Vagina (tissue), 2 donors: ENCODE measurements at places on chromosomes 4 and X.

GRCh38 chr4:140005699-140006098, 148.3 kb downstream of the MAML3 start:
- DNase-seq, result no peak

- DNase-seq, result no peak
These were observed 55.4 kb upstream of the GPR78 start for GRCh38 chr4:8524595-8525382.

DNA sequence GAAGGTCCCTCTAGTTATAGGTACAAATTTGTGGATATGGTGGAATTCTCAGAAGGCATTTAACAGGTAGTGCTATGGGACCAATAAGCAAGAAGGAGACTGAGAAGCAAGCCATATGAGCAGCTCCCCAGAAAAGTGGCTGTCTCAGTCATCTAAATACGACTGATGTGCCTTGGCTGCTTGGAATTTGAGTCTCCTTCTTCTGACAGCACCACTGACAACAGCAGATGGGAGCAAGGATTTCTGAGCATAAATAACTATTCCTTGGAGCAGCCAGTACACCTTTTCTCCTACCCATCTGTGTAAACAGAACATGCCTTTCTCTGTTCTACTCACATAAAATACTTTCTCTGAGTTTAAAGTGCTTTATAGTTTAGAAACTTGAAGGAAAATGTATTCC, 196.2 kb downstream of the GABRG1 start:
- no peak for DNase-seq

GRCh38 chr4:26183017-26183416, 137.8 kb upstream of the RBPJ start:
- no peak for DNase-seq

GRCh38 chr4:114121221-114121620, 141.8 kb upstream of the ARSJ start:
- no peak for DNase-seq

DNA sequence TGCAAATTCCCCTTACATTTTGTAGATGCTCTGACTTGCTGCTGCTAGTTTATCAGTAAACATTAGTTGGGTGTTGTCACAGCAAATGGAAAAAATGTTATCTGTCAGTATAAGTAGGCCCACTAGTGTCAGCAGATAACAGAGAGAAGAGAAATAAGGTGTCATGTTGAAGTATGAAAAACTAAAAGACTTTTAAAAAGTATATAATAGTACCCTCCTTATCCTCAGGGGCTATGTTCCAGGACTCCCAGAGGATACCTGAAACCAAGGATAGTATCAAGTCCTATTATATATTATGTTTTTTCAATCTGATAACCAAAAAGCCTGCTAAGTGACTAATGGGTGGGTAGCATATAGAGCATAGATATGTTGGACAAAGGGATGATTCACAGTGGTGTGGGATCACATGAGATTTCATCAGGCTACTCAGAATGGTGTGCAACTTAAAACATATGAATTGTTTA, 11.6 kb upstream of the BMP2K start:
- no peak for DNase-seq

DNA sequence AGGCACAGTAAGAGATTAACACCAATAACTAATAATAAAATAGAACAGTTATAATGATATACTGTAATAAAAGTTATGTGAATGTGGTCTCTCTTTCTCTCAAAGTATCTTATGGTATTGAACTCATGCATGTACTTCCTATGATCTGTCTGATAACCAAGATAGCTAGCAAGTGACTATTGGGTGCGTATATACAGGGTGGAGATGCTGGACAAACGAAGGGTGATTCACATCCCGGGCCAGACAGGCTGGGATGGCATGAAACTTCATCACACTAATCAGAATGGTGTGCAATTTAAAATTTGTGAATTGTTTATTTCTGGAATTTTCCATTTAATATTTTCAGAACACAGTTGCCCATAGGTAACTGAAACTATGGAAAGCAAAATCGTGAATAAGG, 96.8 kb downstream of the PHEX start:
- no peak for DNase-seq

DNA sequence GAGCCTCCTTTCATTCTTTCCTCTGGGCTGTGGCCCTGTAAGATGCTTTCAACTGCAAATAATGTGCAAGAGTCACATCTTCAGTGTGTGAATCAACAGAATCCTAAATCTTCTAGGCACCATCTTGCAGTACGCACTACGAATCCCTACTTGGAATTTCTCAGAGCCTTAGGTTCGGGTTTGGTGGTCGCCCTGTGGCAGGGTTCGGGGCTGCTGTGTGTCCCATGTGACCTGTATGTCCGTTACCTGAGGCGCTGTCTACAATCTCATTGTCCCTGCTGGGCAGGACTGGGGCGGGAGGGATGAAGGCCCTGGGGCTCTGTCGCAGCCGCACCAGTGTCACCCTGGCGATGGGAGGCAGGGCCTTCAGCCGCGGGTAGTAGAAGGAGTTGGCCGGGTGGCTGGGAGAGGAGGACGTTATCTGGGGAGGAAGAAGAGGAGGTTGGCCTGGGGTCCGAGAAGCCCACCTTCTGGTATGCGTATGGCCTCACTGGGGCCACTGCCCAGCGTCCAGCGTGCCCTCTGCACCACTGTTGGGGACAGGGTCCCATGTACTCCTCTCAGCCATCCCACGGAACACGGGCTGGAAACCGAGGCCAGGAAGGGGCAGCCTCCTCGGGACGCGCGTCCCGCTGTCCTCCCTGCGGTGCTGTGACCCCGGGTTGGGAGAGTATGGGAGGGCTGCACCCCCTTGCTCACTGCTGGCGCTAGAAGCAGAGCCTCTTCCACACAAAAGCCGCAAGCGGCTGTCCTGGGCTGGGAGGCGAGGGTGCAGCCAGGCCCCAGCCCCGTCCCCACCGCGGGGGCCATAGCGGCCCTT, 2.0 kb downstream of the SPON2 start:
- DNase-seq, result no peak

GRCh38 chr4:152050106-152050505, 289.3 kb upstream of the GATB start:
- DNase-seq, result no peak

GRCh38 chrX:9135901-9136510, 102.1 kb upstream of the FAM9B start:
- no peak for DNase-seq

DNA sequence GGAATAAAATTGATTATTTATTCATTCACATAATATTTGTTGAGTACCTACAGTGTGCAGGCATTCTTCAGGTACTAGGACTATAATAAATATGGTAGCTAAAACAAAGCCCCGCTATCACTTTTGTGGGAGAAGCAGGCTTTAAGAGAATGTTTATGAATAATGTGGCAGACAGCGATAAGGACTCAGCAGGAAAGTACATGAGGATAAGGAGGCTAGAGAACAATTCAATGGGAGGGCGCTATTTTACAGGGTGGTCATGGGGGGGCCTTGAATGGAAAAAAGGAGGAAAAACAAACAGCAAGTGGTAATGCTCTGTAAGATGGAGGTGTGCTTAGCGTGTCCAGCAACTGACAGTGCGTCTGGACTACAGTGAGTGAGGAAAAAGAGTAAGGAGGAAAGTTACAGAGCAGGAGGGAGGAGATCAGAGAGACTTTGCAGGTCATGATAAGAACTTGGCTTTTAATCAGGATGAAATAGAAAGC, 264.2 kb upstream of the ETNPPL start:
- DNase-seq, result no peak

DNA sequence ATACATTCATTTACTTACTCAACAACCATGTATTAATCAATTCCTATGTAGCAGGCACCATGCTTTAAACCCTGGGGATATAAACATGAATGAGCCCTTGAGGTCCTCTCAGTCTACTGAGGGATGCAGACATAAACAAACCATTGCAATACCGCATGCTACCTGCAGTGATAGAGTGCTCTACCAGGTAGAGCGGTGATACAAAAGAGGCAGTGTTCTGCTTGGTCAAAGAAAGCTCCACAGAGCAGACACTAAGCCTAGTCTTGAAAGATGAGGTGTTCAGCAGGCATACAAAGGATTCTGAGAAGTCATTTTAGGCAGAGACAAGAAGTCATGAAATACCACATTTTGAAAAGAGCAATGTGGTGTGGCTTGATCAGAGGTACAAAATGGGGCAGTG, 26.9 kb upstream of the AMOT start:
- no peak for DNase-seq

DNA sequence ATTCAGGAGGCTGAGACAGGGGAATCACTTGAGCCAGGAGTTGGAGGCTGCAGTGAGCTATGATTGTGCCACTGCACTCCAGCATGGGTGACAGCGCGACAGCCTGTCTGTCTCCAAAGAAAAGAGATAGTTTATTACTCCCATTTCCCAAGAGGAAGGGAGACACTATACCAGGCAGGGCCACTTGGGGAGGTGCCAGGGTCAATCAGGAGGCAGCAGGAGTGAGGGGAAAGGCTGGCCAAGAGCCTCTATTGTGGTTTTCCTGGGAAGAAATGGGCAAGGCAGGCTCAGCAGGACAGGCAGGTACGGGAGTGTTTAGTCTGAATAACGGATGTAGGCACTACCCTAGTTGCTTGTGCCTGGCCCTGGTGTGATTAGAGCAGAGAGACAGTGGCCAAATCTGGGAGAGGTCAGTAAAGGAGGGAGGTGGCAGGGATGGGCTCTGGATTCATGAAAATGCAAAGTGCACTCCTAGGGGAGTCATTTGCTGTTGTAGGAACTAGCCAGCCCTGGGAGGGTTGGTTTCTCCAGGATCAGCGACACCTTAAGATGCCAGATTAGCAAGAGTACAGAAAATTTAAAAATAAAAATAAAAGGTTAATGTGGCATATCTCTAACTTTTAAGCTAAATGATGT, 20.2 kb upstream of the CDKN2AIP start:
- DNase-seq, result no peak

DNA sequence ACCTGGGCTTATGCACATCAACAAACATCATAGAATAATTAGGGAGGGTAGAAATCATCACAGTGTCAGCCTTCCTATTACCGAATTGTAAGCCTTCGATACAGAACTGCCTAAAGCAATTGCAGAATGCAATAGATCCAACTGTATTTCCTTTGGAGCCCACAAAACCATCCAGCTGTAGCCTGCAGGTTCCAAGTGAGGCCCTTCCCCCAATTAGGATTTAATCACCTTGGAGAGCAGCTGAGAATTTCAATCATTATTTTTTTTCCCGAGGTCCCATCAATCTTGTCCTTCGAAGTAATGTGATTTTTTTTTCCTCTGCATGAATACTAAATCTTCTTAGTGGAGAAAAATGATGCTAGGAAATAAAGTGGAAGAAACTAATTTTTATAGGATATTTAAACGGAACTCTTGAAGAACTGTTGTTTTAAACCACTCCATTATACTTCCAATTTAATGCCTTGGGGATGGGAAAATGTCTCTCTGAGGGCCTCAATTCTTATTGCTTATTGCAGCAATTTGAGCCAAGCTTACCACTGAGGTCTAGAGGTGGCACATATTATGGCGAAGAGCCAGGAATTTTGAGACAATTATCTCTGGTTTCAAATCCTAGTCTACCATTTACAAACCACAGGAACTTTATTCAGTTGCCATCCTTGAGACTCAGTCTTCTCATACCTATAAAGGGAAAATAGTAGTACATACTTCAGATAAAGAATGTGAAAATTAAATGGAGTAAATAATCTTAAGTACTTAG, 953.4 kb upstream of the IGFBP7 start:
- no peak for DNase-seq

DNA sequence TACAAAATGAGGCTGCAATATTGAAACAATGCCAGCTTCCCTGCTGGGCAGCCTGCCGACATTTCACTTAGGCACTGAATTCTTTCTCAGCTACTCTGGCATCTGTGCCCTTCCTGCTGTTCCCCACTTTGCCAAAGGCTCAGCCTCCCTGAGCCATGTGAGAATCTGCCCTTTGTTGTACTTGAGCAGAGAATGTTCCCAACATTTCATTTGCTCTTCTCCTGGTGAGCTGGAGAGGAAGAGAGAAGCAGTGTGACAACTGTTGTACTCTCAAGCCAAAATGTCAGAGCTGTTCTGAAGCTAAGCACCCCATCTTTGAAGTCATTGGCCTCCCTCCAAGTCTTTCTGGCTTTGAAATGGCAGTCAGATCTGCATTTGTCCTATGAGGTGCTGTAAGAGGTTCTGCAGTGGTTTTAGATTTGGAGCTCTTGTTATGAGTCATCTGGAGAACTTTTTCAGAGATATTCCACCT, 32.5 kb downstream of the LANCL3 start:
- DNase-seq, result no peak

GRCh38 chr4:103498161-103499070, 221.4 kb downstream of the TACR3 start:
- DNase-seq, result no peak

DNA sequence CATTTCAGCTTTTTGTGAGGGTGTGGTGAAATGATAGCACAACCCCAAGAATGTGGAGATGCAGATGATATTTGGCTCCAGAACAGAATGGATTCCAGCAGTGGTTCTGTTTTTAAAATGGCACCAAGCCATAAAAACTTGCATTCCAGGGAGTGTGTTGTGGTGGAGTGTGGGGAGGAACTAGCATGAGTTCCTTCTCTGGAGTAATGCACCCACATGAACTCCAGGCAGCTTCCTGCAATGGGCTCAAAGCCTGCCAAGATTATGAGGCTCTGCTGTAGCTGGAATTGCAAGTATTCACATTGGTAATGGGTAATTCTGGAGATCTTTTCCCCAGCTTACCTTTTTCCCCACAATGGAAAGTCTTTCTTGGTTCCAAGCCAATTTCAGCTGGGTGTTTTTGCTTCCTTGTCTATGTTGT, 161.4 kb downstream of the RAB28 start:
- DNase-seq, result no peak

DNA sequence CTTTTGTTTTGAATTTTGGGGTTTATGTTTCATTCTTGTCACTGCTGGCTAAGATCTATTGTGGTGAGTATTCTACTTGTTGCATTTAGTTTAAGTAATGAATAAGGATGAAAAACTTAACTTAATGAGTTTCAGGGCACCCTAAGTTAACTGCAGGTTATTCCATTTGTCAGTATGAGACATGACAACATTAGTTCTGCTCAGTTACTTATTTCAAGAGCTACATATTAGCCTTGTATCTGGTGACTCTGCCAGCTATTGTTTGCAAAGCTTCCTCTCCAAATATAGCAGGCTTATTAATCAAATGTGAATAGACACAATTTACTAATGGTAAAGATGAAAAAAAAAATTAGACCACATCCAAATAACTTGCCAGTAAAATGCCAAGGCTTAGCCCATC, 567.1 kb downstream of the IL15 start:
- no peak for DNase-seq

GRCh38 chrX:134459683-134460004, 321 bp upstream of the HPRT1 start:
- no peak for DNase-seq

GRCh38 chr4:53886090-53886489, 178.3 kb downstream of the CHIC2 start:
- no peak for DNase-seq

GRCh38 chr4:185758807-185759206, 53.2 kb downstream of the SORBS2 start:
- DNase-seq, result no peak
